ENCODE measurements at places on chromosomes 13 and 19.

DNA sequence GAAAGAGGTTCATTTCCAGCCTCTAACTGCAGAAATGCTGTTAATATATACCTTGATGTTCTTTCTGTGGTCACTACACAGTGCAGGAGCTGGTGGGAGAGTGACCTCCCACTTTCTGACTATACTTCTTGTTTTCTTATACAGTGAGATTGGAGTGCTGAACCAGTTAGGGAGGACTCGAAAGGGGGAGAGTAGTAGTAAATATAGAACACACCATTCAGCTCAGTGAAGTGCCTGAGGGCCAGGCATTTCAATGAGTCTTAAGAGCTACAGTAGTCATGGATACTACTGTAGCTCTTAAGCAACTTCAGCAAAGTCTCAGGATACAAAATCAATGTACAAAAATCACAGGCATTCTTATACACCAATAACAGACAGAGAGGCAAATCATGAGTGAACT, 372.9 kb downstream of the MTUS2 start:
- DNase-seq = no peak

DNA sequence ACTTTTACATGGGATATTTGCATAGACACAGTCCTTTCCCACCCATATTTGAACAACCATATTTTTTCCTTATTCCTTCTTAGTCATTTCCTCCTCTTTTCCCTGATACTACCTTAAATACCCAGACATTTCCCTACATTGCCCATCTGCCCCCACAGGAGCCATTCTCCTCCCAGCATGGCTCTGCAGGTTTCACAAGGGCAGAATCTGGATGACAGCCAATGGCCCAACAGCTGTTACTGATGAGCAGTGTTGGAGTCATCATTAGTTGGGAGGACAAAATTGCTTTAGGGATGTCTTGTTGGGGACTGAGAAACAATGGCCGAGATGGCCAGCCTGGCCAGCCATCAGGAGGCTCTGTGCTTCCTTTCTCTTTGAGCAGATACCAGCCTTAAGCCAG, 209.5 kb downstream of the KLF5 start:
- DNase-seq = no peak

DNA sequence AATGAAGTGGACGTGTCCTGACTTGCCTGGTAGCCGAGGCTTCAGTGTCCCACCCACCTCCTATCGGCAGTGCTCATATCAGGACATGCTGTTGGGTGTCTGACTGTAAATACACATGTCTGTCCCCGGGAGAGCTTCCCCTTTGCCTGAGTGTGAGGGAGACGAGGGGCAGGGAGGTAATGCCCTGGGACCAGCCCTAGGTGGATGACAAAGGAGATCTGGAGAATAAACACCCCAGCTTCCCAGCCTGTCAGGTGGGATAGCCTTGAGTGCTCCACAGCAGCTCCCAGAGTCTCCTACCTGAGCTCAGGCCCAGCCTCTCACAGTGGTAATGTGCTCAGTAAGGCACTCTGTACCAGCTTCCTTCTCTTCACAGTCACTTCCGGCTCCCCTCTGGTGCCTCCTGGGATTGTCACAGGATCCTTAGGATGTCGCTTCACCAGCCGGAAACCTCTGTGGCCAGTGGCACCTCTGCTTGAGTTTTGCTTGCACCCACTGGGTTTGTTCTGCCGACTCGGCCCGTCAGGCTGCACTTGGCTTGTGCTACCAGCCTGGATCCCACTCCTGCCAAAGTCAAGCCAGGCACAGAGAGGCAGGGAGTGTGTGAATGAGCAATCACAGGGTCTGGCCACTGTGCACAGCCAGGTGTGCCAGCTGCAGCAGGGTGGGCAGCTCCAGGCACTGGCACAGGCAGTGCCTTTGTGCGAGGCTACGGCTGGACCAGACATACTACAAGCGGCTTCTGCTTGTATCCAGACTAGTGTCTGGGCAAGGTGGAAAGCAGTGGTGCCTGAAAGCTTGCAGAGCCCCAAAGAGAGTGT, 54.4 kb upstream of the RGCC start:
- no peak for DNase-seq

DNA sequence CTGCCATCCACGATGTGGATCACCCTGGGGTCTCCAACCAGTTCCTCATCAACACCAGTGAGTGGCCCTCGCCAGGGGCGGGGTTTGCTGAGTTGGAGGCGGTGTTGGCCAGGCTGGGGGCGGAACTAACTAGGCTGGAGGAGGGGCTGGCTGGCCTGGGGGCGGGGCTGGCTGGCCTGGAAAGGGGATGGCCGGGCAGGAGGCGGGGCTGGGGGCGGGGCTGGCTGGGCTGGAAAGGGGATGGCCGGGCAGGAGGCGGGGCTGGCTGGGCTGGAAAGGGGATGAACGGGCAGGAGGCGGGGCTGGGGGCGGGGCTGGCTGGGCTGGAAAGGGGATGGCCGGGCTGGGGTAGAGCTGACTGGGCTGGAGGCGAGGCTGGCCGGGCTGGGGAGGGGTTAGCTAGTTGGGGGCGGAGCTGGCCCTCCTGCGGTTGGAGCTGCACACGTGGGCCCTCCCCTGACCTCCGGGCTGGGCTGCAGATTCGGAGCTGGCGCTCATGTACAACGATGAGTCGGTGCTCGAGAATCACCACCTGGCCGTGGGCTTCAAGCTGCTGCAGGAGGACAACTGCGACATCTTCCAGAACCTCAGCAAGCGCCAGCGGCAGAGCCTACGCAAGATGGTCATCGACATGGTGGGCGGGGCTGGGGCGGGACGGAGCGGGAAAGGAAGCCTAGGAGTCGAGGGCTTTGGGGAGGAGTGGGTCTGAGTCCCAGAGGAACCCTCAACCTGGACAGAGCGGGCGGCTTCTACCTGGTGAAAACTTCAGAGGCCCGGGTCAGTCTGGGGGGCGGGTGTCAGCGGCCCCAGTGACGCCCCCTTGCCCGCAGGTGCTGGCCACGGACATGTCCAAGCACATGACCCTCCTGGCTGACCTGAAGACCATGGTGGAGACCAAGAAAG, 41.0 kb downstream of the PDE4A start:
- DNase-seq = peak; percentile 98

DNA sequence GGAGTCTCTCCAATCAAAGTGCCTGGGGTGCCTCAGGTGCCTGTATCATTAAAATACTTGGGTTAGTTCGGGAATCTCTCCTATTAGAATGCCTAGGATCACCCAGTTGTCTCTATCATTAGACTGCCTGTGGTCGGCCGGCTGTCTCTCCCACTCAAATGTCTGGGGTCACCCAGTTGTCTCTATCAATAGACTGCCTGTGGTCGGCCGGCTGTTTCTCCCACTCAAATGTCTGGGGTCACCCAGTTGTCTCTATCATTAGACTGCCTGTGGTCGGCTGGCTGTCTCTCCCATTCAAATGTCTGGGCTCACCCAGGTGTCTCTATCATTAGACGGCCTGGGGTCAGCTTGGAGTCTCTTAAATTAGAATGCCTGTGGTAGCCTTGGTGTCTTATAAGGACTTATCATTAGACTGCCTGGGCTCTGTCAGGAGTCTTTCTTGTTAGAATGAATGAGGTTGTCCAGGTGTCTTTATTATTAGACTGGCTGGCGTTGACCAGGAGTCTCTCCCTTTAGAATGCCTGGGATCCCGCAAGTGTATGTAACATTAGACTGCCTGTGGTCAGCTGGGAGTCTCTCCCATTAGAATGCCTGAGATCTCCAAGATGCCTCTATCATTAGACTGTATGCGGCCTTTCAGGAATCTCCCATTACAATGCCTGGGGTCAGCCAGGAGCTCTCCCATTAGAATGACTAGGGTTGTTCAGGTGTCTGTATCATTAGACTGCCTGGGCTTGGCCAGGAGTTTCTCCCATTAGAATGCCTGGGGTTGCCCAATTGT, 1555.5 kb downstream of the UQCRFS1 start:
- no peak for DNase-seq

DNA sequence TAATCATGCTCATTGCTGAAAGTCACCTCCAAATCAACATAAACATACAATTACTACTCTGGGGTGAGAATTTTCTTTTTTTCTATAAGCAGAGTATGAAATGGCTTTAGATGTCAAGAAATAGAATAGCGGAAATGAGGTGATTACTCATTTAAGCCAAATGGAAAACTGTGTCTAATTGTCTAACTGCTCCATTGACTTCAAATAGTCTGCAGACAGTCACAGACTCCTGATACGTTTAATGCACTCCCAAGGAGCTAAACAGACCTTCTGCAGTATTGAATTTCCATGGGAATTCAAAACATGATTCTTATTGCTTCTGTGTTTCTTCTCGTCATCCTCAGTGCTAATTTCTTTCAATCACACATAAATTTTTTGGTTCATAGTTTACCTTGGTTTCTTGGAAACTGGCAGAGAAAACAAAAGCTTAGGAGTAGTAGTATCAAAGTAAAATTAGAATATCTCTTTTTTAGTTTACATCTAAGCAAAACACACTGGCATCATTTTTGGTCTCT, 865.2 kb upstream of the SLC10A2 start:
- no peak for DNase-seq

DNA sequence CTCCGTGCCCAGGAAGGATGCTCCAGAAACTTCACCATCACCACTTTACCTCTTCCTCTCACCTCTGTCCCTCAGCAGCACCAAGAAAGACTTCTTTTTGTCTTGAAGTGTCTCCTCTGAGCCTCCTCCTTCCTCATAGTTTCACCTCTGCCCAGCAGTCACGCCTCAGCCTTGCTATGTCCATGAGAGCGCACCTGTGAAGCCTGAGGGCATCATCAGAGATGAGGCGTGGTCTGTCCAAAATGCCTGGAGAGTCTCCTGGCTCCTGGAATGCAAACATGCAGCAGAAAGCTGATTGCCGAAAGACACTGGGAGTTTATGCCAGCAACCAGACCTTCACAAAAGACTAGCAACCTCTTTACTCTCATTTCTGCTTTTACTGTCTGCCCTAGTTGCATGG, 336.6 kb downstream of the TEX29 start:
- no peak for DNase-seq

All from germinal center (tissue), 1 donor.